Mesothelial cell of epicardium (in vitro differentiated cells): ENCODE measurements at places on chromosomes 4 and X.

DNA sequence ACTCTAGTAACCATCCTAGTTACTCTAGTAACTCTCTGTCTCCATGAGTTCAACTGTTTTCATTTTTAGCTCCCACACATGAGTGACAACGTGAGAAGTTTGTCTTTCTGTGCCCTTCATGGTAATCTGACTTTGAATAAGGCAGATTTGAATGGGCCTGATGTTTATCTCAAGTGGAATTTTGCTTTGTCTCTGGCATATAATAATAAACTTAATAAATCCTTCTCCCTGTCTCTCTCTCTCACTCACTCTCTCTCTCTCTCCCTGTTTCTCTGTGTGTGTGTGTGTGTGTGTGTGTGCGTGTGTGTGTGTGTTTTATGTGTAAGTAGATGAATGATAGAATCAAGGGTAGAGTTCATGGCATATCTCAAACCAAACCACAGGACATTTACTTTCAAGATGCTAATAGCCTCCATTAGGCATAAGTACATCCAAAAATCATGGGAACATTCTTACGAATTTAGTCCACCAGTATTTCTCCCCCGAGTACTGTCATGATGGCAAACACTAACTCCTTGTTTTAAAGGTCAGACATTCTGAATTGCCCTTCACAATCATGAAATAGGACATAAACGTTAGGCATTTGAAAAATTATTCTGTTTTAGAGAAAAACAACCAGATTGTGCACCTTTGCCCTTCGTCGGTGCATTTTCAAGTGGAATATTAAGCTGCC is 193.1 kb downstream of the SPATA18 start:
- no peak for DNase-seq

DNA sequence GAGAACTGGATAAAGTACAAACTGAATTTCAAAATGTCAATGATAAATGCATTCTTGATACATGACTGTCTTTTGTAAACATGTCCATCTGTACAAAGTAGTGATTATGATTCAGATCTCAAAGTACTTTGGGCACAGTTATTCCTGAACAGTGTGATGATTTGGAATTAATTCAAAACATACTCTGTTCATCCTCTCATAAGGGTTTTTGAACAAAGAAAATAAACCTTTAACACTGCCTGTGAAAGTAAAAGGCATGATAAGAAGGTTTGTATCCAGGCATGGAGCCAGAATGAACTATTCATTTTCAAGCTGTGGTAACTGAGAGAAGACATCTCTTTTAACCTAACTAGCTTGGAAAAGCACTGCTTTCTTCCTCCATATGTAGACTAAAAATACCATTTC is 883 bp upstream of the KLHL4 start:
- DNase-seq, result no peak

GRCh38 chr4:99024481-99025275 is 29.2 kb downstream of the METAP1 start:
- DNase-seq, result no peak

DNA sequence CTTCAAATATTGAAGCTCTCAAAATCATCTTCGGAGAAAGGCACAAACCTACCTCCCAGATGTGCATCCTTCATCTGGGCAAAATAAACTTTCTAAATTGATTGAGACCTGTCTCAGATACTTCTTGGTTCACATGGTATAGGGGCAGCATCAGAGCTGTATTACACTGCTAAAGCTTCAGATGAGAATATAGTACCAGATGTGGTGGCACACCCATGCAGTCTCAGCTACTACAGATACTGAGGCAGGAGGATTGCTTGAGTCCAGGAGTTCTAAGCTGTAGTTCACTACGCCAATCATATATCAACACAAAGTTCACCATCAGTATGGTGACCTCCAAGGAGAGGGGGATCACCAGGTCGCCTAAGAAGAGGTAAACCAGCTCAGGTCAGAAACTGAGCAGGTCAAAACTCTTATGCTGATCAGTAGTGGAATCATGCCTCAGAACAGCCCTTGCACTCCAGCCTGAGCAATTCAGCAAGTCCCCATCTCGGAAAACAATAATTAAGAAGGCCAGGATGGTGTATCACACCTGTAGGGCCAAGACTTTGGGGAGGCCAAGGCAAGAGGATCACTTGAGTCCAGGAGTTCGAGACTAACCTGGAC is 22.0 kb downstream of the ELF2 start:
- no peak for DNase-seq

DNA sequence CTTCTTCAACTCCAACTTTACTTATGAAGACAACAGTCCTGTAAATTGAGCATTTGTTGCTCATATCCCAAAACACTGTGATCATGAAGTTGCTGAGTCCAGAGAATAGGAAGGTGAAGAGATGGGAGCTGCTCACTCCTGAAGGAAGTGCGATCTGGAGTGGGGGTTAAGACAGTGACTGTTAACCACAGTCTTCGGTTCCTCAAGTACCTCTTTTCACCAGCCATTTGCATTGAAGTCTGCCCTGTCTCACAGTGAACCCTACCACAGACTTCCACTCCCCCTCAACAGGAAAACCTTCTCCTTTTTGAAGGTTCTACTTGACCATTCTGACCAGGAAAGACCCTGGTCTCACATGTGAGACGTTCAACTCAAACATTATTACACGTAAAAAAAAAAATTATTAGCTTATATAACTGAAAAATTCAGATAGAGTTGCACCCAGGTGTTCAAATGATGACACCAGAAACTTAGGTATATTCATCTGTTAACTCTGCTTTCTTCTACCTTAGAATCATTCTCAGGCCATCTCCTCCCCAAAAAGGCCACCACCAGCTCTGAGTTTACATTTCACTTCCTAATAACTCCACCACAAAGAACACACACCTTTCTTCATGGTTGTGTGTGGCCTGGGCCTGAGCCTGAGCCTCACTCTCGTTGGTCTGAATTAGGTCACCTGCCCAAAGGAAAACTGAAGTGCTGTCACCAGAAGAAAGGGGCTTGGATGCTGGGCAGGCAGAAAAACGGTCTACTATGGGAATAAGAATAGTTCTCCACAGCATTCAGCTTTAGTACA is 199.2 kb downstream of the DCTD start:
- no peak for DNase-seq

- DNase-seq, result no peak
Measured at GRCh38 chr4:188196134-188196735, 57.0 kb downstream of the TRIML1 start.

- no peak for DNase-seq
Measured at GRCh38 chr4:185672151-185672550, 136.8 kb upstream of the PDLIM3 start.

GRCh38 chrX:35868501-35868900 is 51.0 kb upstream of the CFAP47 start:
- no peak for DNase-seq

- no peak for DNase-seq
Measured at GRCh38 chrX:132778917-132779316, 179.5 kb downstream of the HS6ST2 start.

- DNase-seq, result no peak
Measured at GRCh38 chr4:52585379-52585778, 73.7 kb downstream of the USP46 start.

DNA sequence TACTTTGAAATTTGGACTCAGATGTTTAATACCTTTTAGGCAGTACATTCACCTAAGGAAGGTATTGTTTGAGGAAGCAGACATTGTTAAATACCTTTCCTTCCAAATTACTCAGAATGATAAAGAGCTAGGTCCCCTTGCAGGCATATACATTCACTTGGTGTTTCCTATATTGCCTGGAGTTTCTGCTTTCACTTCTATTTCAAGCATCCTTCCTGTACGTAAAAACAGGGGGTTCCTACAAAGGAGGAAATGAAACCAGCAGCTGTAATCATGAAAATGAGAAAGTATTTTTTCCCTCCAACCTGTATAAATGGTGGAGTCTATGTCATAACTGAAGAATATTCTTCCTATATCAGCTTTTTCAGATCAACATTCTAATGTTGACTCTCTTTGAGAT is 90.4 kb upstream of the RASGEF1B start:
- no peak for DNase-seq

GRCh38 chrX:13188731-13189309 is 131.0 kb downstream of the ATXN3L start:
- no peak for DNase-seq

DNA sequence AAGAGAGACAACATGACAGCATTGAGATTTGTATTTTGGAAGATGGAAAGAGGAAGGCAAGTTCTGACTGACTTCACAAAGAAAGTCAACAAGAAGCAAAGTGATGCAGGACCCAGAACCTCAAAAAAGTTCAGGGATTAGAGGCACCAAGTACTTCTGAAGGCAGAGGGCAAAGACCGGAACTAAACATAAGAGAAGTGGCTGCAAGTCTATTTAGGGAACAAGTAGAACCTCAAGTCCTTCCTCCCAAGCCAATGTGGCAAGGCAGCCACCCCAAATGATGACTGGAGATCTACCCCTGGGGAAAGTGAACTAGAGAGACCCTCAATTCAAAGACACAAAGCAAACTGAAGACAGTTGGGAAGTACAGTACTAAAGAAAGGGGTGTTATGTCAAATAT is 46.6 kb downstream of the SLC39A8 start:
- DNase-seq, result no peak
